ENCODE measurements at places on chromosomes 6 and 20.

GRCh38 chr6:5149159-5149704 is 64.1 kb downstream of the PPP1R3G start:
- DNase-seq: no peak

- DNase-seq: no peak
These were observed 413.7 kb downstream of the RFPL4B start for GRCh38 chr6:112760831-112761230.

DNA sequence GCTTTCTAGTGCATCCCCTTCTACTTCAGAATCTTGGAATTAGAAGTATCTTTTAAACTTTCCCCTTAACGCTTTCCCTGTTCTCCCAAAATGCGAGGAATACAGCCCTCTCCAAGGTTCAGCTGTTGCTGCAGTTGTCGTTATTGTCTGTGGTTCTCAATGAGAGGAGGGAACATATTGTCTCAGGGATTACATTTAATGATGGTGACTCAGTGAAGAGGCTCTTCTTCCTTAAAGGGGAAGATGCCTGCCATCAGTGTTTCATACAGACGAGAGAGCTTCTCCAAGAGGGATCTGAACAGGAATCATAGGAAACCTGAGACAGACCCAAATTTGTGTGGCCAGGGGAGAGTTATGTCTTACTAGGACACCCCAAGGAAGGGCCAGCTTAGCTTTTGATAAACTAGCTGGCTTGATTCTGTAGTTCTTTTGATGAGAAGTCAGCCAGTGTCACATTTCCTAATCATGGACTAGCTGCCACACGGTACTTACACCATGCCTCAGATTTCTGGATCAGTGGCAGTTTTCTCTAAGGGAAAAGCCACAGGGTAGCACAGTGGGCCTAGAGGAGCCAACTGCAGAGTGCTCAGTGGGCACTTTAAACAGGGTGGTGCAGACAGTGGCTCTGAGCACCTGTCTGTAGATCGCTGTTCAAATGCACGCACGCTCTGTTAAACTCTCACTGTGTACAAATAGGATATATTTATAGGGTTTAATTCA is 59.7 kb upstream of the TMEM181 start:
- no peak for DNase-seq

DNA sequence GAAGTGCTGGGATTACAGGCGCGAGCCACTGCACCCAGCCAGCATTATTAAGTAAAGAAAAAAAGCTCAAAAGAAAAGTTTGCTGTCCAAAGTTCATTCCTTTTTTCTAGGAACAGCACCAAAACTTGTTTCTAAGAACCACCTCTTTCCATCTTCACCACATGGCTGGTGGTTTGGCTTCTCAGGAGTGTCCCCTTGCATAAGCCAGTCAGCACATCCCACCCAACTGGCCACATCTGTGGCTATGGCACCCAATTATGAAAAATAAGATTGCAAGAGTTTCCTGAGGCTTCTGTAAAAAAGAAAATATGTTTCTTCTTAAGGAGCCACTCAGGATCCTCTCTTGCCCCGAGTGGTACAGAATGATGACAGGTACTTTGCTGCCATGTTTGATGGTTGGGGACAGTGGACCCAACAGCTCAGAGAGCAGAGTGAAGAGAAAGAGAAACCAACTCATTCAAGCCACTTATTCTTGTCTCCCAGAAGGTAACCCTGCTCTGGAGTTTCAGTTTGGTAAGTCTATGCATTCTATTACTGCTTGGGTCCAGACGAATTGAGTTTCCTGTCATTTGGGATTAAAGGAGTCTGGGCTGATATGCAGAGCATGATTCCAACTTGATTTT is 65.3 kb downstream of the PSMB1 start:
- DNase-seq: no peak

GRCh38 chr20:54126806-54127655 is 46.8 kb downstream of the CYP24A1 start:
- DNase-seq: no peak

- DNase-seq: no peak
These were observed 24.1 kb downstream of the HLA-C start for GRCh38 chr6:31247813-31248212.

GRCh38 chr20:55095745-55096400 is 620.5 kb downstream of the DOK5 start:
- DNase-seq: no peak

- peak; percentile 55 for DNase-seq
These were observed 57.2 kb upstream of the ARHGAP18 start for GRCh38 chr6:129766959-129767728.

DNA sequence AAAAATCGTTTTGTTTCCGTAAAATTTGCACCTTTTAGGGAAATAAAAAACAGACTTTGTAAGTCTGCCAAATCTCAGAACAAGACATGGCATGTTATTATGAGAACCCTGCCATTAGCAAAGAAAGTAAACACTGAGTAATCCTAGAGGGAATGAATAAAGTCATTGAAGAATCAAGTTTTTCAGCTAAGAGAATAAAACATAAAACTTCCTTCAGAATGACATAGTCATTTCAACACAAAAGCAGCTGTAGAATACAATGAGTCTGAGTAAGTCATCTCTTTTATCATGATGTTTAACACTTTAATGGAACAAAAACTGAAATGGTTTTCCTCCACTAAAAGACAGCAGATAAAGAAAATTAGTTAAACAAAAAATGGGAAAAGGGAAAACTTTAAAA is 10.3 kb upstream of the DST start:
- no peak for DNase-seq

GRCh38 chr6:40719671-40720374 is 132.7 kb upstream of the LRFN2 start:
- DNase-seq: peak; percentile 78

- no peak for DNase-seq
These were observed 237.8 kb upstream of the RIN2 start for GRCh38 chr20:19520261-19520660.

GRCh38 chr6:106177786-106178185 is 91.7 kb downstream of the PRDM1 start:
- DNase-seq: no peak

All from suppressor macrophage treated with lipopolysaccharide for 4 hours (primary cell).